ENCODE measurements at places on chromosomes 4 and X.

GRCh38 chr4:62913065-62913464 lies 1496.2 kb downstream of the TECRL start:
- no peak for DNase-seq

- DNase-seq: no peak
These were observed 235.2 kb upstream of the FAT1 start for GRCh38 chr4:186958726-186959350.

DNA sequence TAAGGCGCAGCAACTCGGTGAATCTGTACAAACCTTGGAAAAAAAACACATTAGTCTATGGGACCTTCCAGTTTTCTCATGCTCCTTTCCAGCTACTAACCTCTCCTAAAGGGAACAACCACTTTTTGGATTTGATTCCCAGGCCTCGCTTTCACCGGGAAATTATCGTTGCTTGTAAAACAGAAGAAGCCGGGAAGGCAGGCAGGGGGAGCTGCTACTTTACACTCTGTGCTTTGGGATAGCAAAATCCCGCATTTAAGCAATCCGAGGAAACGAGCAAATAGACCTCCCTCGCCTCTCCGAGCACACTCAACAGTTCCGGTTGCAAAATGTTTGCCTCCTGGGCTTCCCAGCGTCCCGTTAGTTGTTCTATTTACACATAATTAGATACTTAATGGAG lies 1.2 kb downstream of the CD38 start:
- DNase-seq: peak; percentile 48

DNA sequence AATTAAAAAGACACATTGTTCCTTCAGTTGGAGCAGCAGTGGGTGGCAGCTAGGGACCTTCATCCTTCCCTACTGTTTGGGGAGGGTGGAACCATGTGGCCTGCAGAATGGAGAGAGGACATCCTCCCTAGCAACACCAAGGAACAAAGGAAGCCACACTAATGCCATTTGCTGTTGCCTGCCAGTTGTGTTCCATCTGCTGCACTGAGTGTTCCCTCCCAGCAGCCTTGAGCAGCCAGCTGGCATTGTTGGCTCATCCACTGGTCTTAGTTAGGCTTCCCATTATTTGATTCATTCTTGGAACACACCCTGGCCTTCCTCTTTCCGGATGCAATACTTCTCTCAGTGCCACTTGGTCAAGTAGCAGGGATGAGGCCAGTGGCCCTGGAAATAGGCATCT lies 25.0 kb upstream of the HMGB3 start:
- no peak for DNase-seq

GRCh38 chr4:130306566-130306965 lies 1210.6 kb downstream of the C4orf33 start:
- no peak for DNase-seq

GRCh38 chr4:114358901-114359300 lies 239.7 kb upstream of the UGT8 start:
- no peak for DNase-seq

- DNase-seq: peak; percentile 79
These were observed 53.8 kb upstream of the TBC1D14 start for GRCh38 chr4:6855692-6856297.

GRCh38 chr4:167421201-167421600 lies 186.9 kb upstream of the SPOCK3 start:
- no peak for DNase-seq

- DNase-seq: peak; percentile 21
These were observed 95.6 kb downstream of the PHOX2B start for GRCh38 chr4:41652971-41653370.

GRCh38 chr4:52664479-52664878 lies 5.4 kb upstream of the USP46 start:
- DNase-seq: no peak

- no peak for DNase-seq
These were observed 25.2 kb downstream of the P2RY8 start for GRCh38 chrX:1511829-1512228.

GRCh38 chr4:70505151-70505748 lies 13.1 kb upstream of the AMTN start:
- DNase-seq: peak; percentile 36

GRCh38 chrX:24659646-24660045 lies 12.5 kb upstream of the PCYT1B start:
- no peak for DNase-seq

- no peak for DNase-seq
These were observed 99.4 kb downstream of the HPGD start for GRCh38 chr4:174422893-174423256.

- no peak for DNase-seq
These were observed 213.6 kb upstream of the NRK start for GRCh38 chrX:105608745-105609144.

DNA sequence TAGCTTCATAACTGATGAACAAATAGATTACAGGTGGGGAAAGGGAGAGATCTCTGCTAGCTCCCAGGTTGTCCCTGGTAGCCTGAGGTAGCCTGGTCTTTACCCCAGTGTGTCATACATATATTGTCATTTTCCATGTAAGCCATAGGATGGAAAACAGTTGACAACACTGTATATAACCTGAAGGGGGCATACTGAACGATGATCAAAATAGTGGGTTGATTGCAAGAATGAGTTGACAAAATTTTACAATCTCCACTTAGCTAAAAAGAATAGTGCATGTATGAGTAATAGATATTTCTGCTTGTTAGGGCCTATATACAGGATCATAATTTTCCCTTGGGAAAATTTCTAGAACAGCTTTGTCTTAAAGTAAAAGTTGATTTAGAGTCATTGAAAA lies 304.1 kb upstream of the HAND2 start:
- no peak for DNase-seq

DNA sequence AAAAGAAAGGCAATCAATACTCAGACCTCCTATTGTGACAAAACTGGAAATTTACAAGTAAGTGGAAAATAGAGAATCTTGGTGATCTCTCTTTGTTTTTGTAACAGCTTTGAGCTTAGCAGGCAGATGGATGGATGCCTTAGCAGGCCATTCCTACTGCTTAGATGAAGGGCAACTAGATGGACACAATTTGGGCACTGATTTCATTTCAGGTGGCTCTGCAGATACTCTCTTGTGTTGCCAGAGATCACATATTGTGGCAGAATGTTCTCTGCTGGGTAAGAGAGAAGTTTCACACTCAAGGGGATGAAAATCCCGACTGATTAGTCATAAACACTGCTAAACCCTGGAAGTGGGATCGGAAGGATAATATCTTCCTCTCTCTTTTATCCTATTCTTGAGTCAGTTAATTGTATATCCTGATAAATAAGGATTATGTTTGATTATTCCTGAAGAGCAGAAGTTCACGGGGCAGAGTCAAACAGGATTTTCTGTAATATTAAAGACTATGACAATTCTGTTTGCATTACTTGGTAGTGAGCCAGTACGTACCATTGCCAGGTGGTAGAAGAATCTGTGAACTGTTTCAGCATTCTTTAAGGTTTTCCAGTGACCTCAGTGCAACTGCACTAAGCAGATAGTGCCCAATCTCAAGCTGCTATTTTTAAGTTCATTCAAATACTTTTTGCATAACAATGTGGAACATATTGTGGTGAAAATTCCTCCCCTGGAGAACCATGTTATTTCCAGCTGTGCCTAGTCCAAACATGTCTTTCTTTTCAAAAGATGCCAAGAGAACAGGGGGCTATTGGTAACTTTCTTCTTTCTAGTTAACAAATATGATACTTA lies 974.3 kb downstream of the FSTL5 start:
- peak; percentile 29 for DNase-seq

DNA sequence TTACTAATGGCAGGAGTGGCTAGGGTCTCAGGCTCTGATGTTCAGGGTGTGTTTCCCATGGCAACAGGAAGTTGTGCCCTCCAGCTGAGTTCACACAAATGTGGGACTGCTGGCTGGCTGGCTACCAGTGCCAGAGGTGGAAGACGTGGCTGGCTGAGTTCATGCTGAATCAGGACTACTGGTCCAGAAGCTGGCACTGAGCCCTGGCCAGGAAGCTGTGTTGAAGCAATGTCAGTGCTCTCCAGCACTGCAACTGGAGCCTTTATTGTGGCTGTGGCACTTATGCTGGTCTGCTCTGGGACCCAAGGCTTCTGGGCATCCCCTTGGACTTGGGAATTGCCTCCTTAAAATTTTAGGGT lies 42.0 kb upstream of the ZXDA start:
- DNase-seq: no peak

- DNase-seq: no peak
These were observed 15.6 kb downstream of the SRPX start for GRCh38 chrX:38205039-38205438.

DNA sequence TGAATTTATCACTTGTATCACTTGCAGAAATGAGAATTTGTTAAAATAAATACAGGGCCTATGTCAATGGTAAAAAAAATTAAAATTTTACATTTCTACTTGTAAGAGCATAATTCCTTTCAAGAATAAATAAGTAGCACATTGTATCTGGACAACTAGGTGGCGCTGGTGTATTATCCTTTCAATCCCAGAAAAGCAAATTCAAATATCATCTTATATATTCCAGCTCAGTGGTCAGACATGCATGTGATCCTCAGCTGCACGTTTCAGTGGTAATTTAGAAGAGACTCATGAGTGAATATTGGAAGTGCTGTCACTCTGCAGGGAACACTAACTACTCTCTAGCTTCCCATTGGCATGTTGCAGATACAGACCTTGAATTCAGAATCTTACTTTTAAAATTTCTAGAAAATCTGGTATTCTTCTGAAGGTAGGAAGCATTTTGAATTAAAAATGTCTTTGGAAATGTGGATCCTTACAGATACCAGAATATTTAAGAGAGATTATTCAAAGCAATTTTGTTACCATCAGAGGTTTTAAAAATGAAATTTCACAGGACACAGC lies 1414.7 kb upstream of the TENM3 start:
- DNase-seq: peak; percentile 83

- DNase-seq: no peak
These were observed 11.7 kb downstream of the RELL1 start for GRCh38 chr4:37674439-37674838.

DNA sequence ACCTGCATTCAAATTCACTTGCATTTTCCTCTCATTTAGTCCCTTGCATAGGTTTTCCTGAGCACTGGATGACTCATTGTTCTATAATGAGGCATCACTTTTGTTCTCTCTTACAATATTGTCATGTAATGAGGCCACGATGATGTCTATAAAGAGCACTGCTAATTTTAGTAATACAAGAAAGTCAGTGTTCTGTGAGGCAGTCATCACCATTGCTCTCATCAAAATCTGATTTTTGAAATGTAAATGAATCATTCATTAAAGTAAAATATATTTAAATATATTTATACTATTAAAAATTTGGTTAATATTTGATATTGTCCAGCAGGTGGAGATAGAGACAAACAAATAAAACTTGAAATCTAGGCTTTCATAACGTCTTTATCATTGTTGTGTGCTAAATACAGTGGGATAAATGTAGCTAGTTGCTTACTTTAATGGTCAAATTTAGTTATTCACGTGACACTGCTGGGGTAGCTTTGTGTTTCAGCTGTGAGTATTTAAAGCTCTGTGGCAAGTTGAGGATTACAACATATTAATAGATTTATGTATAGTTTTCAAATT lies 15.4 kb downstream of the HMGB2 start:
- DNase-seq: peak; percentile 56

DNA sequence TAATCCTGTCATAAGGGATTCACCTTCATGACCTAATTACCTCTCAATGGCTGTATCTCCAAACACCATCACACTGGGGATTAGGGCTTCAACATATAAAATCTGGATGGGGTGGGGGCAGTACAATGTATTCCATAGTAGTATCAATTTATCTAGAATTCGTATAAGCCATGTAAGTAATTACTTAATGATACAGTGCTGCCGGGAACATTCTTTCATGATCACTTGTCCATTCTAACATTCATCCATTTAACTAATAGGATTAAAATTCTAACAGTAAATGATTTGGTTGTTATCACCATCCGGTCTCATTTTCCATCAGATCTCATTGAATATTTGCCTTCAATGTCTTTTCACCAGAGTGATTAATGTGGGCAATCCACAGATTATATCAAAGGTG lies 1620.9 kb upstream of the TENM3 start:
- no peak for DNase-seq

DNA sequence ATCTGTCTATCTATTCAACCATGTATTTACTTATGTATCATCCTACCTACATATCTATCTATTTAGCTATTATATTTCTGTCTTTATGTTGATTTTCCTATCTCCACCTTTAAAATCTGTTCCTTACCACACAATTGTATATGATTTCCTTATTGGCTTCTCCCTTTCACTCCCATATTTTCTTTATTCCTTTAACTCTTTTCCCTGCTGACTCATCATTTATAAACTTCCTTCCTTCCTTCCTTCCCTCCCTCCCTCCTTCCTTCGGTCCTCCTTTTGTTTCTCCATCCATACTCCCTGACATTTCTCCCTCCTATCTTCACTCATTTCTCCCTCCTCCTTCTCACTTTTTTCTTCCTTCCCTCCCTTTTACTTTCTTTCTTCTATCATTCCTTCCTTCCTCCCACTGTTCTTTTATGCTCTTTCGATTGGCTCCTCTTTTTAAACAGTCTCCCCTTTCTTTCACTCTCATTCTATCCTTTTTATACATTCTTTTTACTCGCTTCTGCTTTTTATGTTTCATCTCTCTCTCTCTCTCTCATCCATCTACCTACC lies 100.3 kb downstream of the RBMX2 start:
- no peak for DNase-seq
